Sciatic nerve (tissue), 2 donors: ENCODE measurements at places on chromosomes 3 and 15. TPM values are rescaled to one million over a fixed set of nuclear protein-coding genes. Genes with fewer than 3 reads are reported as not detected.

The CD96 gene
- 1.7 TPM for total RNA-seq

The COL6A6 gene
- 0.31 TPM for total RNA-seq

The SAXO2 gene
- 2.0 TPM for total RNA-seq

The GPR87 gene
- total RNA-seq, result not detected
